Muscle of arm (tissue), 14 donors: ENCODE measurements at places on chromosomes 13 and 19. TPM values are rescaled to one million over a fixed set of nuclear protein-coding genes. Genes with fewer than 3 reads are reported as not detected.
A peak's percentile ranks its signal among the peaks of the same experiment; 100 is the strongest.

DNA sequence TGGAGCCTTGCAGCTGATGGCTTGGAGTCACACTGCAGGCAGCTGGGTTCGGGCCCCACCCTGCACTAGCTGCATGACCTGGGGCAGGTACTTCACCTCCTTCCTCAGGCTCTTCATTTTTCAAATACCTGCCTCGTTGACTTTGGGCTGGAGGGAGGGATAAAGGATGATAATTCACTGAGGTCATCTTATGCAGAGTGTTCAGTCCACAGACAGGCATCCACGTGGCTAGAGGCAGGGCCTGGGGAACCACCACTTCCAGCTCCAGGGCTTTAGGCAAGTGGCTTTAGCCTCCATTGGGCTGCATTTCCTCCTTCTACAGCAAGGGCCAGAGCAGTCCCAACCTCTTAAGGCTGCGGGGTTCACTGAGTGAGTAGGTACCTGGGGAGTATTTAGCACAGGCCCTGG is 84.8 kb downstream of the SIPA1L3 start:
- no peak for DNase-seq

- no peak for DNase-seq
Observed at GRCh38 chr19:2478278-2478755, 2.4 kb downstream of the GADD45B start.

- no peak for DNase-seq
Observed at GRCh38 chr13:40231751-40232150, 434.7 kb downstream of the FOXO1 start.

DNA sequence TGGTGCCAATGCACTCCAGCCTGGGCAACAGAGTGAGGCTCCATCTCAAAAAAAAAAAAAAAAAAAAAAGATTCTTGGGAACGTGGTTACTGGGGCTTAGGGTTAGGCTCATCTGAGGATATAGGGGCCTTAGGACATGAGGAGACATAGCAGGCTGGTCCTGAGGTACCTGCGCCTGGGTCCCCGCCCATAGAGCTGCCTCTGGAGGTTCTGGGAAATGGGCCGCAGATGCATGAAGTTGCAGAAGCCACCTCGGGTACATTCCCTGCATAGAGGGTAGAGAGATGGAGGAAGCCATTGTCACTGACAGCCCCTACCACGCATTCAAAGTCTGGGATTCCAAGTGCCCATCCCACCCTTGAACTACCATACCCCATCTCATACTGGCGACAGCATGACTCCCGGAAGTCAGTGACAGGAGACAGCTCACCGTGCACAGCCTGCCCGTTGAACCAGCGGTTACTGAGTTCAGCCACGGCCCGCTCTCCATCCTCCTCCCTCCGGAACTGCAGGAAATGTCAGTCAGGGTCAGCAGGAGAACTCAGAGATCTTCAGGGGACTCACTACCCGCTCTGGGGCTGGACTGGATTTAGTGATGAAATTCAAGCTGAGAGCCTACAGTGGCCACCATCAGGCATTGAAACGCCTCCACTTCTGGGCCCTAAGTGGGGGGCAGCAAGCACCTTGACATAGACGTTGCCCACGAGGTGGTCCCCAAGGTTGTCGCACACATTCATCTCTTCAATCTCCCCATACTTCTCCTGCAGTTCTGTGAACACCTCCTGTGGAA is 1.4 kb downstream of the U2AF1L4 start:
- DNase-seq, result no peak

DIAPH3 gene
- polyA plus RNA-seq, result 5.3 TPM

NOVA2 gene
- polyA plus RNA-seq, result not detected

GARRE1 gene
- 22.6 TPM for polyA plus RNA-seq

DNA sequence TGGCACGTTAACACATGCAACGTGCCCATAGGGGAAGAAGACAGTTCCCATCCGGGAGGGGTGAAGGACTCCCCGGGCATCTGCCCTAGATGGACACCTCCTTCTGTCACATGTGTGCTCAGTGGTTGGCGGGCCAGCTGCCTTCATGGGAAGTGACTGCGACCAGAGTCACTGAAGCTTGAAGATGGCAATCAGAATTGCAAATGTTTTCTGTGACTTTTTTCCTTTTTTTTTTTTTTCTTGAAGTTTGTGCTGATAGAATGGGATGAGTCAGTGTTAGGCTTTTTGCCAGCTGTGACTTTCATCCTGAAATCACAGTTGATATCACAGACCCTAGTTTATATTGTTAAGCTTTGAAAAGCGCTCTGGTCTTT is 109.2 kb upstream of the MCF2L start:
- DNase-seq, result no peak

CLASRP gene
- 37.0 TPM for polyA plus RNA-seq

ARID3A gene
- polyA plus RNA-seq, result 7.8 TPM

- peak; percentile 67 for DNase-seq
Observed at GRCh38 chr19:43438291-43439031, 23.8 kb downstream of the TEX101 start.

- no peak for DNase-seq
Observed at GRCh38 chr19:3586127-3586626, 899 bp downstream of the GIPC3 start.

- no peak for DNase-seq
Observed at GRCh38 chr13:95222733-95223018, 78.6 kb downstream of the ABCC4 start.

KCNC3 gene
- 0.84 TPM for polyA plus RNA-seq

DNA sequence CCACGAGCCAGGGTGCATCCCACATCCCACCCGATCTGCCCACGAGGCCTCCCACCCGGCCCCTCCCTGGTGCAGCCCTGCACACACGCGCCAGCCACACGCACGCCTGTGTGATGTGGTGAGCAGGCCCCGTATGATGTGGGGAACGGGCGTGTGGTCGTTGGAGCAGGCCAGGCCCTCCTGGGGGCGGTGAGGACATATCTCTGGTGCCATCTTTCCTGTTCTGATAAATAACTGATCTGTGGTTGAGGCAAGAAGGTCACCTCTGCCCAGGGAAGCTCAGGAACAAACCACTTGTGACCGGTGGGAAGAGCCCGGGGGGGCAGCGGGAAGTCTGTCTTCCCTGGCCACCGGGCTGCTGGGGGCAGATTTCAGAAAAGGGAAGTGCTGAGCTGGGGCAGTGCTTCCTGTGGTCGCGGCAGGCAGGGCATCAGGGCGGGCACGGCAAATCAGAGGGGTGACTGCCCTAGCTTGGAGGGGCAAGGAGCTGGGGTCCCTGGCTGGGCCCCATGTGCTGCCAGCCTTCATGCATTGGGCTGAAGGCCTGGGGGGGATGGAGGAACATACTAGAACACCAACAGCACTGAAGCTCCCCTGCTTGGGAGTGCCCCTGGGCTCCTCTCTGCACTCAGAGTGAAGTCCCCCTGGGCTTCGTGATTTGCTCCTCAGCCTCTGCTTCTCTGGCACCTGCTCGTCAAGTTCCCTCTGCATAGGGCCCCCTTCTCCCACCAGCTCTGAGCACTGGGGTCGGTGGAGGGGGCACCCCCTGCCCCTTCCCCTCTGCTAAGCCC is 35.2 kb upstream of the SLC7A10 start:
- DNase-seq, result no peak

- peak; percentile 59 for DNase-seq
Observed at GRCh38 chr19:29771708-29772414, 39.9 kb upstream of the CCNE1 start.

NLRP5 gene
- not detected for polyA plus RNA-seq

DNA sequence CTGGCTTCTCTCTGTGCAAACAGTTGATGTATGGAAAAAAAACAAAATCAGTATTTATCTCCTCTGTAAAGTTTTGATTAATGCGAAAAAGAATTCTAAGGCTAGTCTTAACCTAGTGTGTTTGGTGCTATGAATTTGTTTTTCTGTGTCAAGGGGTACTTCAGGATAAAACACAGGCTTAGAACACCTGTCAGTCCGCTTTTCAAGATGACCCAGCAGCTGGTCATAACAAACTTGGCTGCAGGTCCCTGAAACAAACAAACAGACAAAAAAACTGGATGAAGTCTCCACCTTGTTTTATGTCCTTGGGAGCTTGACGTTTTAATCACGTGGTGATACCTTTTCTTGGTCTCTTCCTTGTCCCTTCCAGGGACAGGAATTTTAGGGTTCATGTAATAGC is 689.3 kb downstream of the UQCRFS1 start:
- DNase-seq, result no peak

GRCh38 chr13:95378603-95379002 is 77.4 kb upstream of the ABCC4 start:
- DNase-seq, result no peak

ZNF17 gene
- polyA plus RNA-seq, result 10.5 TPM

DNA sequence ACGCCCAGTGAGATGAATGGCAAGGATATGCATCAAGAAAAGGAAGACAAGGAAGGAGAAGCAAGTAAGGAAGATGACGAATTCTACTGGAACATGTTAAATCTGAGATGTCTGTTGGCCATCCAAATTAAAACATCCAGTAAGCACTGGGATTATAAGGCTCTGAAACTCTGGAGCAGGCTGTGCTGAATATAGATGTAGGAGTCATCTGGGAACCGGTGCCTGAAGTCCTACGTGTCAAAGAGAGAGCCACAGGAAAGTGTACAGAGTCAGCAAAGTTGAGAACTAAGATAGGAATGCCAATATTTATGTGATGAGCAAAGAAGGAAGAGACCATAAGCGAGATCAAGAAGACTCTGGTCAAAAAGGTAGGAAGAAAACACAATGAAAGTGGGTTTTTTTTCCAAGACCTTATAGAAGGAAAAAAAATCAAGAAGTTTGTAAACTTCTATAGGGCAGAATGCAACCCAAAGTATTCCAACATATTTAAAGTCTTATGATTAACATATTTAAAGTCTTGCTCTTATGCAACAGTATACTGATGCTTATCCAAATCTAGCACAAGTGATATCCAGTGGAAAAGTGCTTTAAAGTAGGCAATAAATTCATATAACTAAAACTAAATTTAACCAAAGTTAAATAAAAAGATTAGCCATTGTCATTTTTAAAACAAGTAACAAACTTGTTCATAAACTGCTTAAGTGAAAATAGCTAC is 51.2 kb upstream of the EEF1AKMT1 start:
- no peak for DNase-seq

FGF21 gene
- not detected for polyA plus RNA-seq

GRCh38 chr13:40172149-40172591 is 494.3 kb downstream of the FOXO1 start:
- DNase-seq, result no peak

STAP2 gene
- polyA plus RNA-seq, result 5.0 TPM

GRCh38 chr13:66509175-66509574 is 721.0 kb downstream of the PCDH9 start:
- no peak for DNase-seq

LRRC63 gene
- not detected for polyA plus RNA-seq

- DNase-seq, result peak; percentile 87
Observed at GRCh38 chr19:41225238-41226052, 6.4 kb downstream of the AXL start.

GRCh38 chr19:56838909-56839651 is 1.4 kb downstream of the PEG3 start:
- peak; percentile 94 for DNase-seq

- no peak for DNase-seq
Observed at GRCh38 chr19:4635754-4636116, 3.6 kb upstream of the TNFAIP8L1 start.

GRCh38 chr13:42155251-42155650 is 106.8 kb downstream of the DGKH start:
- DNase-seq, result no peak

GRCh38 chr19:3277649-3278048 is 53.2 kb downstream of the CELF5 start:
- no peak for DNase-seq

DNA sequence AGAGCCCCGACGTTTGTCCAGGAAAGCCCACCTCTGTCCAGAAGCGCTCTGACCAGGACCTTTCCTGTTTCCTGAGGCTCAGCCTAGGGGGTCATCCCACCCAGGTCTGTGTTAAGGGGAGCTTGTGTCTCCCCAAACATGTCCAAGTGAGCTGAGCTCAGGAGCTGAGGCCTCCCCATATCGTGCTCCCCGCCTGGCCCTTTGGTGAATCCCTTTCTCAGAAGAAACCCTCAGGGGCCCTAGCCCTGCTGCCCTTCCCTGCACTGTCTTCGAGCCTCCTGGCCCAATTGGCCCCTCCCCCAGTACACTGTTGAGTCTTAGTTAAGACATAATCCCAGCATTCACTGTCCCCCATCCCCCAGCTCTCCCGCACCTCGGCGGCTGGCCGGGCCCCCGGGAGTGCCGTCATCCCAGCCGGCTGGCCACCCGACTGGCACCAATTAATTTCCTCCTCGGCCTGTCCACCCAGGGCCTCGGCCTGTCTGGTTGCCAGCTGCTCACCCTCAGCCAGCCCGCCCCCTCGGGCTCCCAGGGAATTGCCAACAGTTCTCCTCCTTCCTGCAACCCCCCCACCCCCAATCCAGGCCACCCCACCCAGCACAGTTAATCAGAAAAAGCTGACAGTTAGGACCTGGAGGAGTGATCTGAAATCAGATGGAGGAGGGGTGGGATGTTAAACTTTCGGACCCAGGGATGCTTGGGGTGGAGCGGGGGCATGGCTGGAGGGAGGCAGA is 13.6 kb downstream of the IER2 start:
- DNase-seq, result peak; percentile 70

DNA sequence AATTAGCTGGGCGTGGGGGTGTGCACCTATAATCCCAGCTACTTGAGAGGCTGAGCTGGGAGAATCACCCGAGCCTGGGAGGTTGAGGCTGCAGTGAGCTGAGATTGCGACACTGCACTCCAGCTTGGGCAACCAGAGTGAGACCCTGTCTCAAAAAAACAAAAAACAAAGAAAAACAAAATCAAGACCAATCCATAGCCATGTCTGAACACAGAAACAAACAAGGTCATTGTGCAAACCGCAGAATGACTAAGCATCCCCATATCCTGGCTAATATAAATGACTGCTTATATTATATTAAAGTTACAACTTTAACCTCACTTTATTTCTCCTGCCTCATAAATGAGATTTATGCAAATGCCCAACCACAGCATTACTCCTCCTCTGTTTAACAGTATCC is 2.3 kb upstream of the LYPD3 start:
- no peak for DNase-seq

CACNG7 gene
- polyA plus RNA-seq, result not detected
